Sciatic nerve (tissue), 2 donors: ENCODE measurements at places on chromosomes 11 and 22. TPM values are rescaled to one million over a fixed set of nuclear protein-coding genes. Genes with fewer than 3 reads are reported as not detected.

CXCR5 gene
- total RNA-seq = 0.18 TPM

TSPAN18 gene
- 45.5 TPM for total RNA-seq

PYGM gene
- total RNA-seq = 8.1 TPM

KRTAP5-9 gene
- total RNA-seq = 0.40 TPM

LSP1 gene
- 89.6 TPM for total RNA-seq

SCGB1A1 gene
- total RNA-seq = 3.5 TPM

C11orf86 gene
- total RNA-seq = not detected

DKK3 gene
- 201 TPM for total RNA-seq

SMDT1 gene
- 53.3 TPM for total RNA-seq

KRTAP5-1 gene
- total RNA-seq = not detected

CHRNA10 gene
- 4.6 TPM for total RNA-seq

POU2AF3 gene
- 3.1 TPM for total RNA-seq

KIRREL3 gene
- total RNA-seq = 0.09 TPM

PANX3 gene
- total RNA-seq = not detected

OR51B4 gene
- 0.40 TPM for total RNA-seq

SMTNL1 gene
- not detected for total RNA-seq

SGSM1 gene
- total RNA-seq = 2.9 TPM

OR52H1 gene
- total RNA-seq = 0.89 TPM

PARVG gene
- total RNA-seq = 16.7 TPM

PACS1 gene
- 80.3 TPM for total RNA-seq

MS4A12 gene
- total RNA-seq = not detected

TRIM51 gene
- total RNA-seq = not detected

INS gene
- total RNA-seq = 1.5 TPM

CCND1 gene
- 192 TPM for total RNA-seq

VSTM5 gene
- 1.4 TPM for total RNA-seq

GPR83 gene
- 0.62 TPM for total RNA-seq

GLB1L2 gene
- total RNA-seq = 1.6 TPM

CSTPP1 gene
- 30.4 TPM for total RNA-seq

MYBPC3 gene
- 0.53 TPM for total RNA-seq

DEFB131B gene
- not detected for total RNA-seq

MAP6 gene
- 10.7 TPM for total RNA-seq

FOLH1 gene
- 32.5 TPM for total RNA-seq

ADM gene
- 92.4 TPM for total RNA-seq

TBX1 gene
- total RNA-seq = 4.2 TPM

MAPK11 gene
- total RNA-seq = 20.4 TPM

KCNQ1OT1 gene
- 7.2 TPM for total RNA-seq

FAM180B gene
- total RNA-seq = 3.0 TPM

C11orf52 gene
- not detected for total RNA-seq

SPON1 gene
- 3.2 TPM for total RNA-seq

RELA gene
- 95.6 TPM for total RNA-seq

CALCA gene
- 0.67 TPM for total RNA-seq
